ENCODE measurements at places on chromosomes 6 and 20. TPM values are rescaled to one million over a fixed set of nuclear protein-coding genes. Genes with fewer than 3 reads are reported as not detected.

The CST7 gene
- total RNA-seq, result 41.5 TPM

The TMEM200A gene
- total RNA-seq, result not detected

The MTCH1 gene
- 102 TPM for total RNA-seq

The OVOL2 gene
- not detected for total RNA-seq

The RTN4IP1 gene
- 10.9 TPM for total RNA-seq

The SIRPB2 gene
- total RNA-seq, result not detected

The SIRPB1 gene
- 4.3 TPM for total RNA-seq

The SLC17A1 gene
- total RNA-seq, result not detected

The CFAP206 gene
- total RNA-seq, result not detected

The TTLL9 gene
- not detected for total RNA-seq

The DSP gene
- 0.16 TPM for total RNA-seq

The RSPH9 gene
- not detected for total RNA-seq

The JPH2 gene
- 0.14 TPM for total RNA-seq

The FRK gene
- 0.08 TPM for total RNA-seq

The PNLDC1 gene
- 0.31 TPM for total RNA-seq

The RCAN2 gene
- total RNA-seq, result not detected

The ASIP gene
- not detected for total RNA-seq

The ALDH8A1 gene
- total RNA-seq, result 1.8 TPM

The WFDC5 gene
- total RNA-seq, result 0.23 TPM

The PLCB1 gene
- total RNA-seq, result 2.2 TPM

The MOCS3 gene
- 7.8 TPM for total RNA-seq

The TINAG gene
- not detected for total RNA-seq

The RIN2 gene
- total RNA-seq, result not detected

The NKX2-2 gene
- not detected for total RNA-seq

The MYLK4 gene
- total RNA-seq, result 0.10 TPM

The HLA-DRB1 gene
- total RNA-seq, result 4.2 TPM

The TCF21 gene
- not detected for total RNA-seq

The RNF182 gene
- total RNA-seq, result not detected

The RAB44 gene
- total RNA-seq, result not detected

The BCAS4 gene
- 27.1 TPM for total RNA-seq

The SYNE1 gene
- total RNA-seq, result 26.7 TPM

The TPBG gene
- not detected for total RNA-seq

The TBXT gene
- not detected for total RNA-seq

All from activated naive CD8-positive, alpha-beta T cell treated with anti-CD3 and anti-CD28 coated beads for 36 hours (primary cell).